Tongue (tissue), 3 donors: ENCODE measurements at places on chromosomes 1 and 21.
A peak's percentile ranks its signal among the peaks of the same experiment; 100 is the strongest.

GRCh38 chr1:12769976-12770505 lies 3.5 kb upstream of the PRAMEF12 start:
- DNase-seq, result no peak

DNA sequence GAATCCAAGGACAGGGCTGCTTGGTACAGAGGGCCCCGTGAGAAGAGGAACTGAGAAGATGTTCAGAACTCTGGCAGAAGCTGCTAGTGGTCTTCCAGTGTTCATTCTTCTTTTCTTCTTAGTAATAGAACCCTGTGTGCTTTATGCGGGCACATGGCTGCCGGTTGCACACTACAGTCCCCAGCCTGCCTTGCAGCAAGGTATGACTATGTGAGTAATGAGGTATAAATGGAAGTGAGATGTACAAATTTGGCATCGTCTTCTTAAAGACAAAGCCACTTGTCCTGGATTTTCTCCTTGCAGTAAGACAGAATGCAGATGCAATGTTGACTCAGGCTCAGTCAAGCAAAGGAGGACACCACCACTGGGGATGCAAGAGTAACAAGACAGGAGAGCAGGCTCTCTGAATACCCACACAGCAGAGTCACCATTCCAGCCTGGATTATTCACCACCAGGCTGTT lies 15.0 kb upstream of the ATP1B1 start:
- no peak for DNase-seq

DNA sequence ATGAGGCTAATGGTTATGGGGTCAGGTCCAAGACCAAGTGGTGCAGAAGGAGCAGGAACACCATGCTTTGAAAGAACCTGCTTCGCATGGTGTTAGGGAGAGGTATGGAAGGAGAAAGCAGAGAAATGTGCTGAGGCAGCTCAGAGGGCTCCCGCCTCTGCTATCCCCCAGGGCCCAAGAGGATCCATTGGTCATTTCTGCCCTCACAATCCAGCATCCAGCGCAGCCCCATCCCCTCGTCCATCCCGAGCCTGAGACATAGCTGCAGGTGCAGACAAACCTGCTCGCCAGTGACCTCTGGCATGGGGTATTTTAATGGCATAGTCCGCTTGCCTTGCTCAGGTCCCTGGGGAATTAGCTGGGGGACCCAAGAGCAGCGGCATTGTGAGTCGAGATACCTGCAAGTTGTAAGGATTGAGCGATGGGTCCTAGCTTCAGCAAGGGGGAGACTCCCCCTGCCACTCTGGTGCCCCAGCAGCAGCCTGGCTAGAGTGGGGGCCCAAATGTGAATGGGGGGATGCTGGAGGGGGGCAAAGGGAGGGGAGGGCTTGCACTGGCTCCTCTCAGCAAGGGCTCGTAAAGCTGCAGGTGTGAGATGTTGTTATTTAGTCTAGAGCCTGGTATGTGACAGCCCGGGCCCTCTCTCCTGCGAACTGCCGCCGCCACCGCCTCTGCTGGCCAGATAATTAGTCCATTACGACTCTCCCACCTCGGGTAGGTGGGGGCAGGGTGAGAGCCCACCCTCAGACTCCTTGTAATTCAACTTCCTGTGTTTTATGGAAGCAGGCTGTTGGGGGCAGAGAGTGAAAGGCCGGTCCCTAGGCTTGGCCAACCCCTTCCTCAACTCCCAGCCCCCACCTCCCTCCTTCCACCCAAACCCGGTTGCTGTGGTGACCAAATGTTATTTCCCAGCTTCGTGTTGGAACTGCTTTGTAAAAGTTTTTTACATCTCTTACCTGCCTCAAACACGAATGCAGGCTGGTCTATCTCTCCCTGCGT lies 118.8 kb downstream of the RNF220 start:
- DNase-seq, result peak; percentile 49

DNA sequence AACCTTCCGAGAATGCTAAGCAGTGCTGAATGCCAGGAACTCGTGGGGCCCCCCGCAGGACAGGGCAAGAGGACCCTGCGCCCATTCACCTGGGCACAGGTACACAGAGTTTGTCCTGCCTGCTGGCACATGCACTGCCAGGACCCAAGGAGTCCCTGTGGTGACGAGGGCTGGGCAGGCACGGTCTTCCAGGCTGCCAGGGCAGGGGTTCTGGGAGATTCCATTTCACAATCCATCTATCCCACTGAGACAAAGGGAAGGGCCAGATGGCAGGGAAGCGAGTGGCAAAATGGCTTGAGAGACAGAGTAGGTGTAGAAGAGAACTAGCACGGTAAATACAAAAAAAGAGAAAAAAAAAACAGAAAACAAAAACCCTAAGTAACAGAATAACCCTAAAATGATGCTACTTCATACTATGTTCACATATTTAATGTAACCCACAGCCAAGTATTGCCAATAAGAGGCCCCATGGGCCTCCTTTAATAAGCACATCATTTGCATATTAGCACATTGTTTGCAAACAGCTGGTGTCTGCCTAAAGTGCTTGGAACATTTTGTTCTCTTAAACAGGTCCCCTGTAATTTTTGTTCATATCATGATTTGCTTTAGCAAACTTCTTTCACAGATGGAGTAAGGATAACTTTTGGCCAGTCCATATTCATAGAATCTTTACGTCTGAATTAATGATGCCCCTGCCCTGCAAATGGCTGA lies 83.8 kb downstream of the STUM start:
- DNase-seq, result no peak

GRCh38 chr1:14894811-14895560 lies 258.6 kb upstream of the TMEM51 start:
- no peak for DNase-seq

GRCh38 chr1:30765556-30766434 lies 8.2 kb upstream of the LAPTM5 start:
- no peak for DNase-seq

GRCh38 chr1:40980453-40981121 lies 1.1 kb downstream of the CTPS1 start:
- DNase-seq, result peak; percentile 14

DNA sequence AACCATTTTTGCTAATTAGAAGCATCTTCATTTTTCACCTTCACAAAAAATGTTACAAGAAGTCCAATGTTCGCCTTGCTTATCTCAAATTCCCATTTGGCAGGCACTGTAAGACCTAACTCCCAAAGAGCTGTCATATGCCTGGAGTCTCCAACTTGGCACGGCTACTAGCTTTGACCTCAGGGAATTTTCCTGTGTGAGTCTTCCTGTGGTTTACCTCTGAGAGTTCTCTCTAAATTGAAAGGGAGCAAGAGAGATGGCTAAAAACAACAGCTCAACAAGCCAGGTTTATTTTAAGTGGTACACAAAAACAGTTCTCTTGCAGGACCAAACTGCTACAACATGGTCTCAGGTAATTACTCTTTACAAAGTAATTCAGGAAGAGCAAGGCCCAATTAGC lies 756.0 kb upstream of the ADGRL2 start:
- DNase-seq, result no peak

- peak; percentile 57 for DNase-seq
Observed at GRCh38 chr1:109113590-109114341, at the start of gene ELAPOR1. Gene ELAPOR1, plus strand, starts transcription at chr1:109114115. Its CDS starts 69 bp downstream, at chr1:109114184.

DNA sequence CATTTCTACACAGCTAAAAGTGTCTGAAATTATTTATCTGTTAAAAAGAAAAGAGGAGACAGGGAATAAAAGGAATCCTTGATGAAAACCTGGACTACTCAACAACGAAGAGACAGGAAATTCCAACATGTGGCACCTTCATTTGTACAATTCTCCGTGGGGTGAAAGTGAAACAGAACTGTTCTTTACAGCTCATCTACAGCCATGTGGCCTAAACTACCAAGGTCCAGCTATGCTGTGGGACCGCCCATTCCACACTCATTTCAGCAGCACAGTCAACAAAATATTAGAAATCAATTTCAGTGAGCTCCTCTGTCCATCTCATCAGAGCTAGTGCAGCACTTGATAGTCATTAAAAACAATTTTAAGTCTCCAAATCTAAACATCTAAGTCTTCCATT lies 44.0 kb downstream of the UBR4 start:
- no peak for DNase-seq

DNA sequence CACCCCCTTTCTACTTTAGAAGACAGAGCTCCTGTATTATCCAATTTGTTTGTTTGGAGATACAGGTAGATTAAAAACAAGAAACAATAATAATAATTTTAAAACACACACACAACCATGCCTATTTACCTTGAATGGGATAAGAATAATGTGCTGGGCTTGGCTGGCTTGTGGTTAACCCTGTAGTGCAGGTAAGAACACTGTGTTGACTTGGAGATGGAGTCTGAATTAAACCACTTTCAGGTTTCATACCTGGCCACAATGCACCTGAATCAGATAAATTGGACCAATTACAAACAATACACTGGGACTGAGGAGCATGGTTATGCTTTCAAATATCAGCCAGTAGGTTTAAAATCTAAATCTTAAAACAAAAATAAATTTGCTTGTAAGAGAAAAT lies 60.8 kb downstream of the EYA3 start:
- no peak for DNase-seq

DNA sequence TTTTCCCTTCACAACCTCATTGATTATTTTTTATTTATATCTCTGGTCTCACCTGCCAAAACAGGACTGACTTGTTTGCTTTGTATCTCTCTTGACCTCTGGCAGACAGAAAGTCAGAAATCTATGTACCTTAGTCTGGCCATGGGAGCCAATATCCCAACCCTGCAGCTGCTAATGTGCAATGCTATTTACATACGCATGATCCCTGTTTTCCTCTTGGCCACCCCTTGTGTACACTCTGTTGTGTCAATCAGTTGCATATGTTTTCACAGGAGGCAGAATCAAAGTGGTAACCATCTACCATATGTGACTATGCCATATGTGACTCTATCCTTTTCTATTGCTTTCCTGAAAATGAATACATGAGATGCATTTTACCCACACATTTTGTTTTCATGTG lies 688.8 kb downstream of the PLA2G4A start:
- no peak for DNase-seq
